RWPE2 (cell line): ENCODE measurements at places on chromosomes 3 and 15.

GRCh38 chr3:178561239-178561638, 25.0 kb downstream of the KCNMB2 start:
- DNase-seq = no peak

DNA sequence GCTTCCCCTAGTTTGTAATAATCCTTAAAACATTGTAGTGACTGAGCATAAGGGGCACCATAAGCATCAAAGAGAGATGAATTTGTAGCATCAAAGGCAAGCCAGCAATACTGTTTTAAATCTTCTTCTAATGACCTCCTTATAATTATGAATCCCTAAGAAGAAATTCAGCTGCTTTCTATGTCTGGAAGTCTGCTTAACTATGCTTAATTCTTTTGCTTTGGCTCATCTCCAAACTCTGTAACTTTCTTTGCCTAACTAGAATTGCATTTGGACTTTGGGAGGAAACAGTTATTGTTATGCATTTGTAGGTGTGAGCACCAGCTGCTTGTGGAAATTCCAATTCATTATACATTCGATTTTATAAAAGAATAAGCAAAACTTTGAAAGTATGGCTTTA, 117.7 kb upstream of the SPATA16 start:
- DNase-seq = no peak

- no peak for DNase-seq
Observed at GRCh38 chr15:27538325-27538724, 560.8 kb downstream of the OCA2 start.

GRCh38 chr3:196049653-196050052, 32.2 kb downstream of the TFRC start:
- no peak for DNase-seq

GRCh38 chr15:33561407-33561806, 250.6 kb downstream of the RYR3 start:
- DNase-seq = no peak

DNA sequence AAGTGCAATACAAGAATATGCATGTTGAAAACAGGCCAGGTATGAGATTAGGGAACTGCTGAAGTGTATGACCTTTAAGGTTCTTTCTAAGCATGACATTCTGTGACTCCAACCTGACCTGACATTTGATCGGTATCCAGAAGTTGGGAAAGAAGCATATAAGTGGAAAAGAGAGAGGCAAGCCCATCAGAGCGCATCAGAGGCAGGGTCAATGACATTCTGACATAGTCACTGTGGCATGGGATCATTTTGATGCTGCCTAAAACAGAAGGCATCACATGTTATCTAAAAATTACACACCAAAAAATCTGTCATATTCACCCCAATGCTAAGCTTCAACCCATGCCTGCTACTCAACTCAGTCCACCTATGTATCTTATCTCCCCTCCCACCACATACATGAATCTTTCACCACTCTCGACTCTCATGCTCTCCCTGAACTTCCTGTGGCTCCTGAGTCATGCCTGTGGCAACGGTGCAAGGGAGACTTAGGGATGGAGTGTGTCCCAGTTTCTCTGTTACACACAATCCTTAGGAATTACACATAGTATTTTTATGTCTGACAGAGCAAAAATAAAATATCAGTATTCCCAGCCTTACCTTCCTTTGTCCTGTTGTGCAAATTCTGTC, 20.5 kb upstream of the LRRN1 start:
- DNase-seq = no peak

DNA sequence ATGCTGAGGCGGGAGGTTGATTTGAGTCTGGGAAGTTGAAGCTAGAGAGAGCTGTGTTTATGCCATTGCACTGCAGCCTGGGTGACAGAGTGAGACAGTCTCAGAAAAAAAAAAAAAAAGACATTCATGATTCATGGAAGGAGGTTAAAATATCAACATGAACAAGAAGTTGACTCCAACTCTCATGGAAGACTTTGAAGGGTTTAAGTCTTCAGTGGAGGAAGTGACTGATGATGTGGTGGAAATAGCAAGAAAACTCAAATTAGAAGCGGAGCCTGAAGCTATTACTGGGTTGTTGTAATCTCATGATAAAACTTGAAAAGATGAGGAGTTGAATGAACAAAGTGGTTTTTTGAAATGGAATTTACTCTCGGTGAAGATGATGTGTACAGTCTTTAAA, 491.8 kb downstream of the SQOR start:
- no peak for DNase-seq

DNA sequence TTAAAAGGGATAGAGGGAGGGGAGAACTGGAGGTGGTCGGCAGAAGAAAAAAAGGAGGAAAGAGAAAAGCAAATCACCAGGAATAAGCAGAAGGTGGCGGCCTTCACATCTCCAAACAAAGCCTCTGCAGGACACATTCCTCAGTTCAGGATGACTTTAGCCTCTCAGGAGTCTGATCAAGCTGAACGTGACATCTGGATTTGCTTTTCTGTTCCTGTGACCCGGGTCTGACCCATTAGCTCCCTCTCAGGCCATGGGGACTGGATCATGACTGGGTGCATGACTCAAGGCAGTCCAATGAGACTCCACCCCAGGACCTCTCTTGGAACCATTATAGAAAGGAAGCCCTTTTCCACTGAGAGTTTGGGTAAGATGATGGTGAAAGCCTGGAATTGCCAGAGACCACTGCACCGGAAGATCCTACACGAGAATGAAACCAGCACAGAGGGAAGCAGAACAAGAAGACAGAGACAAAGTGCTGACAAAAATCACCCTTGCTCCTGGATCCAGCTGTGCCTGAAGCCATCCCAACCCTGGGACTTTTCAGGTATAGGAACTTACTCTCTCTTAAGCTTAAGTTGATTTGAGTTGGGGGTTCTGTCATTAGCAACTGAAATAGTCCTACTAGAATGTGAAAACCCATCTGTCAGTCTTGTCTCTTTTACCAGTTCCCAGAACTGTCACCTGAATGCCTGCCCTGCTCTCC, 45.4 kb upstream of the RAD18 start:
- no peak for DNase-seq
